ENCODE measurements at places on chromosomes 12 and 14.
A peak's percentile ranks its signal among the peaks of the same experiment; 100 is the strongest.

DNA sequence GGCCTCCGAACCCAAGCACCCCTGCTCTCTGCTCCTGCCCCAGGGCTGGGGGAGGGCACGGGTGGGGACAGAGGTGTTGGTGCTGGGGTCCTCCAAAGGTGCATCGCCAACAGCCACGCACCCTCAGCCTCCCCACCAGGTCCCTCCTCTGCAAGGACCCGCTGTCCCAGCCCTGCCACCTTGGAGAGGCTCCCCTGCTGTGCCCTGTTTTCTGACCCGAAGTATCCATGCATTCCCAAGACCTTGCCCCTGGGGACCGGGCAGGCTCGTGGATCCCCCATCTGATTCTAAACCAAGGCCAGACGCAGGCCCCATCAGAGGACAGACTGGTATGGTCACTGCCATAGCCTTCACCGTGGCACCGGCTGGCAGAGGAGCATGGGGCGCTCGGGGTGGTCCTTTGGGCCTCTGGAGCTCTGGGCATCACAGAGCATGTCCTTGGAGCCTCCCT is 22.7 kb upstream of the BEGAIN start:
- peak; percentile 55 for DNase-seq

- no peak for DNase-seq
Measured at GRCh38 chr14:62144863-62145262, 382.6 kb downstream of the SNAPC1 start.

- DNase-seq = no peak
Measured at GRCh38 chr12:46944771-46945170, 119.0 kb upstream of the SLC38A4 start.

- DNase-seq = no peak
Measured at GRCh38 chr12:100955139-100955538, 160.6 kb downstream of the ANO4 start.

DNA sequence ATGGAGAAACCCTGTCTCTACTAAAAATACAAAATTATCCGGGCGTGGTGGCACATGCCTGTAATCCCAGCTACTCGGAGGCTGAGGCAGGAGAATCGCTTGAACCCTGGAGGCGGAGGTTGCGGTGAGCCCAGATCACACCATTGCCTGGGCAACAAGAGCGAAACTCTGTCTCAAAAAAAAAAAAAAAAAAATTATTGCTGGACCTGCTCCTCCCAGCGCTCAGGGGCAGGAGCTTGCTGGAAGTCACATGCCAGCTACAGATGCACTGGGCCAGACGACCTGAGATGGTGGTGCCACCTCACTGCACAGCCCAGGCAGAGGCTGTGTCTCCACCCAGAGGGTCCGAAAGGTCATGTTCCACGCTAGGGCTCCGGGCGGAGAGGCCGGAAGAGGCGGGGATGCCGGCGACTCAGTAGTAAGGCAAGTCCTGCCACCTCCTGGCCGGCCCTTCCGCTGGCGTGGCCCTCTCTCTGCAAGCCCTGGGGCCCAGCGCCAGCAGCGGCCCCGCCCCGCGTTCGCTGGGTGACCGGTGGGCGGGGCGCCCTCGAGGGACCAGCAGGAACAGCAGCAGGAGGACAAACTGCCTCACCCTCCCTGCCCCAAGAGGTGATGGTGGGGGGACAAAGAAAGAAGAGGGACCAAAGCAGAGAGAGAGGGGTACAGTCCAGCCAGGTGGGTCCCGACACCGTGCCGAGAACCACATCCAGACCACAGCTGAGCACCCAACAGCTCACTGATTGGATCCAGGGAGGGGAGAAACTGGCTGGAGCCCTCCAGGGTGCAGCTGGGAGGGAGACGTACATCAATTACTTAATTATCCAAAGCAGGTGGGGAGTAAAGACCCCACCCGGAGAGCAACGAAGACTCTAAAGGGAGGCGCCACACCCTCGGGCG is 3.6 kb upstream of the RHOF start:
- peak; percentile 95 for DNase-seq

DNA sequence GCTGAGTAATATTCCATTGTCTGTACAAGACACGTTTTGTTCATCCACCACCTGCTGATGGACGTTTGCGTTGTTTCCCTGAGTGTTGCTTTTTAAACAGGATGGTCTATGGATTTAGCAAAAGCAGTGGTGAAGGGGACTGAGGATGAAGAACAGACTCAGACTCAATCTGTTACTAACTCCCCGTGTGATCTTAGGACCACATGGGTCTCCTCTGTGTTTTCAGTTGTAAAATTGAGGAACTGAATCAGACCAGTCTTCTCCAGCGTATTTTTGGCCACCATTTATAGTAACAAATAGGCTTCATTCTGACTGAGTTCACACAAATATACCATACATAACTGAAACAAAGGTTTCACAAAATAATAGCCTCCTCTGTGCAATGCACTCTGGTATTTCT is 85.6 kb downstream of the FOXN3 start:
- no peak for DNase-seq

- DNase-seq = no peak
Measured at GRCh38 chr12:95997911-95998510, 1.9 kb upstream of the HAL start.

DNA sequence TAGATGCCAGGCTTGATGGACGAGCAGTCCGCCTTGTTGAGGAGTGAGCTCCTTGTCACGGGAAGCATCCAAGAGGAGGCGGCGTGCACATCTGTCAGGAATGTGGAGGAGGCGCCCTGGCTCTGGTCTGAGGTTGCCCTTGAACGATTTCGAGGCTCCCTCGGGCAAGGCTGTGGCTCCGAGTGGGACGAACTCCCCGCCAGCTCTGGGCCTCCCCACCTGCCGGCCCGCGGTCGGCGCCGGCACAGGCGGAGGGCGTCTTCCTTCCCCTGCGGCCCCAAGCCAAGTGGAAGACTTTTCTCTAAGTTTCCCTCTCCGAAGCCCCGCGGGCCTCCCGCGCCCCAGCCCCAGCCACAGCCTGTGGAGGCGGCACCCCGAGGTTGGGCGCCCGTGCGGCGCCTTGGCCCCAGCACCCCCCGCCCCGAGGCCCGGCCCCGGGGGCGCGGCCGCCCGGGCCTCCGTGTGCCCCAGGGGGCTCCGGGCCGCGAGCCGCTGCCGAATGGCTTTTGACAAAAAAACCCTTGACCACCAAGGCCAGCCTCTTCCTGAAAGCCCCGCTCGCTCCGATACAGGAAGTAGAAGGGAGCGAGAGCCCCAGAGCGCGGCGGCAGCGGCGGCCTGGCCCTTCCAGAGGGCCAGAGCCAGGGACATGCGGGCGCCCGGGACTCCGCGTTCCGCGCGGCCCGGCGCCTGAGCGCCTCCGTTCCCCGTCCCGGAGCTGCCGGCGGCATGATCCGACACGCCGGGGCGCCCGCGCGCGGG is at the start of gene RIN3:
RIN3 (plus strand) TSS at position 578 of the 762 bp plus-strand sequence; CDS start at position 730, 152 bp downstream.
- DNase-seq = peak; percentile 82

- DNase-seq = no peak
Measured at GRCh38 chr14:22464422-22465142, 124.4 kb downstream of the DAD1 start.

- no peak for DNase-seq
Measured at GRCh38 chr14:87111741-87112140, 881.2 kb downstream of the GALC start.

- DNase-seq = no peak
Measured at GRCh38 chr12:28800129-28800528, 348.9 kb upstream of the FAR2 start.

DNA sequence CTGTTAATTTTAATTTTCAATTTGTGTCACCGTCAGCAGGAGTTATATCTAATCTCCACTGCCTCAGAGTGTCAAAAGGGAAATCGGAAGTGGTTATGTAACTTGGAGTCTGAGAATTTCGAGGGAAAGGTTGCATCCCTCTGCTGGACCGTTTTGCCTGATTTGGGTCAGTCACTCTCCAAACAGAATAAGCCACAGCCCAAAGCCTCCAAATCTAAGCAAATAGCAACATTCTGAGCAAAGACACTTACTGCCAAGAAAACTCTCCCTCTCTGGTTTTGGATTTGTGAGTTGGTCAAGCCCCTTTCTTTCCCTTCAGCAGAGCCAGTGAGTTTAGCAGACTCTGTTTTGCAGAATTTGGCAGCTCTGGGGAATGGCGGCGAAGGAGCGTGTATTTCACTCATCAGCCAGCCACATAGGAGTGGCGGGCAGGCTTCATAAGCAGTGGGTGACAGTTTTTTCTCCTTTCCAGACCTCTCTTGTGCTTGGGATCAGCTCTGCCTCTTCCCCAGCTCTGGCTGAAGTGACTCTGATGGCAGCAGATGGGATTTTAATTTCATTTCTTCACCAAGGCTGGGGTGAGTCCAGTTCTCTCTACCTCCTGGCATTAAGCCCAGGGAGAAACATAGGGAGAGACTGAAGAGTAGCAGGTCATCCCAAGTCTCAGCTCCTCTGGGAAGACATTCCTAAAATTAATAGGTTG is 218.7 kb upstream of the NOS1 start:
- DNase-seq = no peak

DNA sequence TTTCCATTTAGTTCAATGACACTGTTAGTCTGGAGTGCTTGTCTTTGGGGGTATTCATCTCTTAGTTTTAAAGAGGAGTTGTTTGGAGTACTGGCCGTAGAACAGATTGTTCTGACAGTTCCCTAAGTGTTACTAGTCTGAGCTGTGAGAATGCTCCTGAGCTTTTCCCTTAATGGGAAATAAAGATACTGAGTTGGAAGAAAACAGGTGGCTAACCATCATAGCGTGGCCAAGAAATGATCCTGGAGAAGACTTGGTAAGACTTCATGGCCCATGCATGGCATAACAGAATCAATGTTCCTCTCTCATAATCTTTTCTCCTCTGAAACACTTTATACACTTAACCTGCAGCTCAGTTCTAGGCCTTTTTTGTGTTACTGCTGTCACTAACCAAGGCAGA is 6.2 kb downstream of the CALM1 start:
- no peak for DNase-seq

DNA sequence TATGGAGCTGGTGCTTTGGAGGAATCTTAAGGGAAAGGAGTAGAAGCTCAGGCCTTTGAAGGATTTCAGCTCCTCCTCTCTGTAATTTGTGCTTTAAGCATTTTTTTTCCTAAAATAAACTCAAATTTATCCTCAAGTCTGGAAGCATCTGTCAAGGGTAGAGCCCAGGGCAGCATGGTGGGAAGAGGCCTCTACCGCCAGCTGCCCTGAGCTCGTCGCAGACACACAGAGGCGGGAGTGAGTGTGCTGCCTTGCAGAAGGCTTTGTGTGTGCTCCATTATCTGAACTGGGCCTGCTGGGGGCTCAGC is 9.3 kb downstream of the DHRS2 start:
- no peak for DNase-seq

- DNase-seq = no peak
Measured at GRCh38 chr12:57214398-57214781, 2.2 kb upstream of the NXPH4 start.

- DNase-seq = no peak
Measured at GRCh38 chr12:107822356-107822755, 47.9 kb downstream of the ASCL4 start.

DNA sequence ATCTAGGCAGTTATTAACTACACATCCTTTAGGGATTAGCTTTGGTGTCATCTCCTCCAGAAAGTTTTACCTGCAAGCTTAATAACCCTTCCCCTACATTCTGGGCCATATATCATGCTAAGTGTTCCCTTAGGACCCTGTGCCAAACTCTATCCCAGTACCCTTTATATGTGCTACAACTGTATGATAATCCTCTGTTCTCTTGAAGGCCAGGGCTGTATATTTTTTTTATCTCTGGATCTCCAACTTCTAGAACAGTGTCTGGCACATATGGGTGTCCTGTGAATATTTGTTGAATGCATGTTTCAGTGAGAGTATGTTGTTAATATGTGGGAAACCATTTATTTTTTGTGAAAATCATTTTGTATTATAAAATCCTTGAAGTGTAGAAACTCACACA is 106.7 kb downstream of the PPM1A start:
- DNase-seq = no peak

DNA sequence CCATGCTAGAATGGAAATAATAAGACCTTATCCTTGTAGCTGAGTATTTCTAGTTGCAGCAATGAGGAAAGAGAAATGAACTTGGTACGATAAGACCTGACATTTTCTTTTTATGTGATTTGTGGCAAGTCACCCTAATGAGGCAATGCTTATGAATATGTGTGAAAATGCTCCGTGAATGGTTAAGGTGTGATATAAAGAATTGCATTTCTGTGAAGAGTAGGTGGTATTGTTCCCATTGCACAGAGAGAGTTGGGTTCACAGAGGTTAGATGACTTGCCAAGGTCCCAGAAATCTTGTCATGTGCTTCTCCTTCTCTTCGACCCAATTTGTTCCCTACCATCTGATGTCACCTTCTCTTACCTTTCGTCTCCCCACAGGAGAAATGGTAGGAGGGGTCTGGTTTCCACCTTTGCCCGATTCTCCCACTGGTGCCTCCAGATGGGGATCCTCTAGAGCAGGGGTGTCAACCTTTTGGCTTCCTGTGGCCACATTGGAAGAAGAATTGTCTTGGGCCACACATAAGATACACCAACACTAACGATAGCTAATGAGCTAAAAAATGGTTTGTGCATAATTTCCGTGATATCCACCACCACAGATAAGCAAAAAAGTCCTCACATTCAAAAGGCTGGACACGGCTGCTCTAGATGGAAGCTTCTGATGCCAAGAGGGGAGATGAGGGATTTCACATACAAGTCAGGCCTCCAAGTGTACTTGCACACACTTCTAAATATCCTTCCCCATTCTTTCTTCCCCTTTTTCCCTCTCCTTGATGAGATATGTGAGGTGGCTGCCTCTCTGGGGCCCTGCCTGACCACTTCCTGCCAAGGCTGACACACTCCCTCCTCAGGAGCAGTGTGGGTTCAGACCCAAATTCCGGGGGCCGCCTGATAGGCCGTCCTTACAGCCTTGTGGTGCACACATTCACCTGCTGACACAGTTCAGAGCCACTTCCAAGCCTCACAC is 96.1 kb downstream of the PLXNC1 start:
- no peak for DNase-seq

GRCh38 chr14:61466249-61466904 is 145.0 kb downstream of the PRKCH start:
- DNase-seq = no peak

DNA sequence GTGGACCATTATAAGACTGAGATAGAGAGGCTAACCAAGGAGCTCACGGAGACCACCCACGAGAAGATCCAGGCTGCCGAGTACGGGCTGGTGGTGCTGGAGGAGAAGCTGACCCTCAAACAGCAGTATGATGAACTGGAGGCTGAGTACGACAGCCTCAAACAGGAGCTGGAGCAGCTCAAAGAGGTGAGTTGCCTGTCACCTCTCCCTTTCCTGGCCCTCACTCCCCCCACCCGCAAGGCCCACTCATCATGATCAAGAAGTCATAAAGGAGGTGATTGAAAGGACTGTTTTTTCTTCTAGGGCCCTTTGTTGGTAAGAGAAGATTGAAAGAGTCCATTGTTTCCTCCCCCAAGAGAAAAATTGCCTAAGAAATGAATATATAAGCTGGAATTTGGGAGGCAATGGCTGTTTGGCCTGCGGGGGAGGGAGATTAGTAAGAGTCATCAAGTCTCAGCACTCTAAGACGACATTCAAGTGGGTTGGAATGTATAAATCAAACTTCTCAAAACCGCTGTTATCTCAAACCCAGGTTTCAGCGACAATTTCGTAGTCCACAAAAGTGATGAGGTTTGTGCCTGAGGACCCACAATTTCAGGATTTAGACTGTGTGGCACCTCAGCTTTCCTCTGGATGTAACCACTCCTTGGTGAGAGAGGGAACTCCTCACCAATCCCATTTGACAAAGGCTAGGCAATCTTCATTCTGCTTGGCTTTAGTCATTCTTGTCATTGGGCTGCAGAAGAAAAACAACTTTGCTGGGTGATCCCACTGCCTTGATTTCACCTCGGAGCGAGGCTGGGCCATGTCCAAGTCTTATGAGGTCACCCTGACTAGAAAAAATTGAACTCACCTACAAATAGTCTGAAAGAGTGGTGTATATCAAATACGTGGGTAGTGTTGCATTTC is 966 bp downstream of the BICD1 start:
- DNase-seq = no peak
